ENCODE measurements at places on chromosomes 12 and 14. TPM values are rescaled to one million over a fixed set of nuclear protein-coding genes. Genes with fewer than 3 reads are reported as not detected.

DNA sequence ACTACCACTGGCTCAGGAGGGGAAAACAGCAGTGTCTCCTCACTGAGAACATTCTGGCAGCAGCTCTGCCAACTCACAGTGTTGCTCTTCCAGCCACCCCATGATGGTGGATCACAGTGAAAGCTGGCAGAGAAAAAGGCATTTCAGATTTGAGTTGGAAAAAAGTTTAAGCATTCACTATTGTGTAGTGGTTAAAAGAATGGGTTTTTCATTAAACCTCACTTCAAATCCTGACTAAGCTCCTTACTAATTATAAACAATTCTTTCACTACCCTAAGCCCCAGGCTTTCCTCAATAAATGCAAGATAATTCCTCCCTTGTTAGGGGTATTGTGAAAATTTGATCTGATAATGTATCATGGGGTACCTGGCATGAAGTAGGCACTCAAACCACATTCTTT lies 518.1 kb downstream of the SNAPC1 start:
- DNase-seq = no peak

The GALNT6 gene
- 38.0 TPM for total RNA-seq

The VSIG10 gene
- 21.9 TPM for total RNA-seq

GRCh38 chr14:91300957-91301356 lies 56.5 kb upstream of the GPR68 start:
- DNase-seq = no peak

GRCh38 chr14:61120576-61120975 lies 139.5 kb downstream of the SLC38A6 start:
- DNase-seq = no peak

The FLRT2 gene
- total RNA-seq = 3.6 TPM

The NANOG gene
- not detected for total RNA-seq

DNA sequence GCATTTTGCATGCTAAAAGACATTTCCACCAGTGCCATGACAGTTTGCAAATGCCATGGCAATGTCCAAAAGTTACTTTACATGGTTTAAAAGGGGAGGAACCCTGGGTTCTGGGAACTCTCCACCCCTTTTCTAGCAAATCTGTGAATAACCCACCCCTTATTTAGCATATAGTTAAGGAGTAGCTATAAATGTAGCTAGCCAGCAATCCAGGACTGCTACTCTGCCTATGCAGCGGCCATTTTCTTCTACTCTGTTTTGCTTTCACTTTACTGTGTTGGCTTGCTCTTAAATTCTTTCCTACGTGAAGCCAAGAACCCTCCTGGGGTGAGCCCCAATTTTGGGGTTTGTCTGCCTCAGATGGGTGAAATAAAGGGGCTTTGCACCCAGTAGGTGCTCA lies 141.0 kb downstream of the PTPN11 start:
- peak; percentile 22 for DNase-seq

DNA sequence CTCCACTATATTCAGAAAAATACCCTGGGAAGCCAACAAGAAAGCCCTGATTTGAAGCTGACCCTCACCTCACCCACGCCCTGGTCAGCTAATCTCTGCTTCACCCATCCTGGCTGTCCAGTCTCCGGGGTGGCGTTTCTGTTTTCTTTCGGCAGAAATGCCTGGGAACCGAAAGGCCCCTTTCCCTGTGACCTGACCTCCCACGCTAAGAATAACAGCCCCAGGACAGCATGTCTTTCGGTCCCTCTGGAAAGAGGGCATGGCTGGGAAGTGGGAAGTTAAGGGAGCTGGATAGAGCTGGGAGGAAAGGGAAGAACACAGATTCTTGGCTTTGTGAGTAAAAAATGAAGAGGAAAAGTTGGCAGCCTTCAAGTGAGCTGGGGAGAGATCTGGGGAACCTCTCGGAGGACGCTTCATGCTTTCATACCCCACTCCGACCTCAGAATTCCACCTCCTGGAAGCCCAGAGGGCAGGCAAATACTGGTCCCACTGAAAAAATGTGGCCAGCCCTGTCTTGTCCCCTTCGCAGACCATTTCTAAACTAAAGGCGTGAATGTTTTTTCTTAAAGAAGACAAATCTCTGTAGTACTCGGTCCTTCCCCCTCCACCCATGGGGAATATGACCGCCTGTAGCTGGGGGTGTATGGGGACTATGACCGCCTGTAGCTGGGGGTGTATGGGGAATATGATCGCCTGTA lies 163.0 kb upstream of the FKBP4 start:
- no peak for DNase-seq

- no peak for DNase-seq
These were observed 30.8 kb downstream of the KTN1 start for GRCh38 chr14:55610713-55611370.

- DNase-seq = no peak
These were observed 288.1 kb downstream of the DUSP6 start for GRCh38 chr12:89064151-89064550.

The MORN3 gene
- 0.02 TPM for total RNA-seq

The YAF2 gene
- 22.7 TPM for total RNA-seq
